NCI-H2029 (cell line): ENCODE measurements at places on chromosomes 4 and X.

- no peak for DNase-seq
Observed at GRCh38 chr4:1008840-1009541, 2.4 kb upstream of the FGFRL1 start.

GRCh38 chr4:173866322-173867026 lies 336.4 kb upstream of the HAND2 start:
- DNase-seq = no peak

- no peak for DNase-seq
Observed at GRCh38 chrX:25059273-25059672, 43.5 kb upstream of the ARX start.

DNA sequence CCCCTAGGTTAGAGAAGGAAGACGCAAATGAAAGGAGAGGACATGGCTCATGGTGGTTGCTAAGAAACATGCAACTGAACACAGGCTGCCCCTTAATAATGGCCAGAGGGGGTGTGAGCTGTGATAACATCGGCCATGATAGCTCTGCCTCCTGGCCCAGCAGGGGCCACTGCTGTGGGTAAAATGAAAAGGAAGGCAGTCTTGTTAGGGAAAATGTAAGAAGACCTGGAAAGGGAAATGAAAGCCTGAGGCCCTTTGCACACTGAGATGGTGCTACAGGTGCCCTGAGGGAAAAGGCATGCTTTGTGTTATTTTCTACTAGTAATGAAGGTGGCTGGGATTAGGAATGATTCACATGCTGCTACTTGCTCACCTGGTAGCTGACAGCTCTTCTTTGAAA lies 123.6 kb upstream of the MID1 start:
- no peak for DNase-seq

GRCh38 chr4:184310171-184310567 lies 92.5 kb upstream of the ENPP6 start:
- no peak for DNase-seq

DNA sequence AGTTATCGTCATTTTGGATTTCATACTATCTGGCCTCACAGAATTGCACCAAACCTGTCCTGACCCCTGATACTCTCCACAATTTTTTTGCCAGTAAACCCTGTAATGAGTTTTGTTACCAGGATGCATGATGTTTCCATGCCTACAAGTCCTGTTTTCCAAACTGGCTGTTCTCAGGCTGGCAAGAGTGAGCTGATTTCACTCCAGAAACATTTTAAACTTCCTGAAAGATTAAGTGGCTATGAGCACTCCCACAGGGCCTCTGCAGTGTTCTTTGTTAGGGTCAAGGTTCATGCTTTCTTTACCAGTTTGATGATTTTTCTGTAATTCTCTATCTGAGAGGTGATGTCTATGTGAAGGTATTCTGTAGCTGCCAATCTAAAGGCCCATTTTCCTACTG lies 31.7 kb upstream of the PDLIM3 start:
- DNase-seq = no peak

- DNase-seq = no peak
Observed at GRCh38 chrX:136714626-136715599, 65.8 kb downstream of the ARHGEF6 start.

DNA sequence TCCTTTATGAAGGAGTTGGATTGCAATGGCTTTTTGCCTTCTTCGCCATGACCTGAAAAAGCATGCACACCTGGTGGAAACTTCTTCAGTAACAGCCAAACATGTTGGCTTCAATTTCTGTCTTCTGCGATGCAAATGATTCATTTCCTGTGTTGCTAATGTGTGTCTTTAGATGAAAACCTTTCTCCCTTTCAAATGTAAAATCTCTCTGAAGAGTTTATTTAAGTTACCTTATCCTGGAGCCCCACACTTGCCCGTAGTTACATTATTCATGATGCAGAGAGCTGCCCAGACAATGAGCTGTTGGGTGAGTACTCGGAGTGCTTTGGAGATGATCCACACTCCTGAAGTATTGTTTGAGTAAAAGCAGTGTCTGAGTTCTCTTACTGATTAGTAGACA lies 1100.9 kb downstream of the RPA4 start:
- DNase-seq = no peak

DNA sequence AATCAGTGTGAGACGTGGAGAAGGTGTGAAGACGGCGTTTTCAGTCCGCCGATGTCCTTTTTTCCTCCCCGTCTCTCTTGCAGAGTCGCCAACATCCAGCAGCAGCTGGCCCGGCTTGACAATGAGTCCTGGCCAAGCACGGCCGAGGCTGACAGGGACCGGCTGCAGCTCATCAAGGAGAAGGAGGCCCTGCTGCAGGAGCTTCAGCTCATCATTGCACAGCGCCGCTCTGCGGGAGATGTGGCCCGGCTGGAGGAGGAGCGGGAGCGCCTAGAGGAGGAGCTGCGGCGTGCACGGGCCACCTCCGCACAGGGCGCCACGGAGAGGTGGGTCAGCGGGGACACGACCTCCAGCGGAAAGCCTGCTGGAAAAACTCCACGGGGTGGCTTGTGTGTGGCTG lies 47.1 kb upstream of the CLCN4 start:
- DNase-seq = no peak

- no peak for DNase-seq
Observed at GRCh38 chr4:129264008-129264657, 168.2 kb downstream of the C4orf33 start.

DNA sequence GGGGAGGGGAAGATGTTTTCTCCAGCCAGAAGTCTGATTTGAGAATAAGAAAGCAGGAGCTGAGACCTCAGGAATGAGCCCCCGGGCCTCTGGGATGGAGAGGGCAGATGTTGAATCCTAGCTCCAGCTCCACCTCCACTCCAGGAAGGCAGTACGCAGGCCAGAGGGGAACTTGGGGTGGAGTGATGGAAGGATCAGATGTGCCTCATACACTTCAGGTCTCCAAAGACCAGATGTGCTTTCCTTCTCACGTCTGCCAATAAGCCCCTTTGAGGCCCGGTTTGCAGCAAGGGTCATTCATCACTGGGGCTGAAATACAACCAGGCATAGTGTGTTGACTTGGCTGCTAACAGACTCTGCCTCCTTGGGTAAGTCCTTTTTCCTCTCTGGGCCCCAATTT lies 28.1 kb downstream of the STARD8 start:
- no peak for DNase-seq

- no peak for DNase-seq
Observed at GRCh38 chrX:136162827-136163570, 15.7 kb downstream of the FHL1 start.

DNA sequence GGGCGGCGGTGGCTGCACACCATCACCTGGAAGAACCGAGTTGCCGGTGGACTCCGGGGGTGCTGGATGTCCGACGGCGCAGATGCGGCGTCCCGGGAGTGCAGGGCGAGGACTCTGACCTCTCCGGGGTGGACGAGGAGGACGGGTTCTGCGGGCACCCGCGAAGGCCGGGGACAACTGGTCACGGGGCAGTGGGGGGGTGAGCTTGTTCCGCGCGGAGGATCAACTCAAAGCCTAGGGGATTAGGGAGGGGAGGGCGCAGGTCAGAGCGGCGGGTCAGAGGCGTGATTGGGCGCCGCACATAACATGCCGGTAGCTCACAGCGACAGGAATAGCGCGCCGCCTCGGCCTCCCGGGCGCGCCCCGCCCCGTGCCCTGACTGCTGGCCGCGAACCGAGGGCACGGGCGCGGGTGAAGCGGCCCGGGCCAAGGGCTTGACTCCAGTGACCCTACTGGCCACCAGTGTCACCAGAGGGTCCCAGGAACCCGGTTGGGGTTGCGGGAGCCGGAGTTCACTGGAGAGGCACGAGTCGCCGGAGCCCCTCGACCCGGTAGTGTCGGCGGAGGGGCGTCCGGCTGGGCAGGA lies at the start of gene KLHL34:
TSS of gene KLHL34 (minus strand) at position 179 of the 586 bp plus-strand sequence. CDS start 542 bp downstream, outside the sequence.
- DNase-seq = no peak

DNA sequence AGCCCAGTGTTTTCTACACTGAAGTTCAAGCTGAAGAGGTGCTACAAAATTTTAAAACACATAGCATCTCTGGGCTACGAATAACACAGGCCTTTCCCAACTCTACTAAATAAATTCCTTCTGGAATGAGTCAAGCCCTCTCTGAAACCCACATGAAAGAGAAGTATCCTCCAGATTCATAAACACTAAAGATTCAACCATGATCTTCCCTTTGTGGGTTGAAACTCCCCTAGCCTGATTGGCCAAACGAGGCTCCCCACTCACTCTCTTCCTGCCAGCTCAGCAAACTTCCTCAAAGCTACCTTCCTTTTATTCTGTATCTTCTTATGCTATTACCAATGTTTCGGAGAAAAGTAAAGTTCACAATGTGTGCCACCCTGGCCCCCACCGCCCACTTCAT lies 95.4 kb downstream of the NKX6-1 start:
- DNase-seq = no peak

- DNase-seq = no peak
Observed at GRCh38 chr4:121339307-121339706, 41.5 kb downstream of the QRFPR start.

- no peak for DNase-seq
Observed at GRCh38 chr4:142383800-142384470, 462.2 kb downstream of the INPP4B start.

DNA sequence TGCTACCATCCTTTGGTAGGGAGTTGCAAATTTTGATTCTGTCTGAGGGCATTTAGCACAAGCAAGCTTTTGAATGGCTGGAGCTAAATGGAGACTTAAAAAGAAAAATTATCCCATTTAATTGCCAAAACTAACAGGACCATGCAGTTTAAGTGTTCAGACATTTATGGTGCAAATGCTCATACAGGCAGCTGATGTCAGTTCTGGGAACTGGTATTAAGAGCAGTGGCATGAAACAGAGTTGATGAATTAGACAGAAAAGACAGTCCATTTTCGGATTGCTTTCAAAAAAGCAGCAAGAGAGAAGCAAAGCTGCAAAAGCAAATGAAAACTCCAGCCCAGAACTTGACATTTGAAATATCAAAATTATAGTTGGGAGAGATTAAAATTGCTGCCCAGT lies 1.3 kb downstream of the SCRG1 start:
- DNase-seq = no peak

GRCh38 chr4:6689506-6689960 lies 4.1 kb upstream of the S100P start:
- no peak for DNase-seq

DNA sequence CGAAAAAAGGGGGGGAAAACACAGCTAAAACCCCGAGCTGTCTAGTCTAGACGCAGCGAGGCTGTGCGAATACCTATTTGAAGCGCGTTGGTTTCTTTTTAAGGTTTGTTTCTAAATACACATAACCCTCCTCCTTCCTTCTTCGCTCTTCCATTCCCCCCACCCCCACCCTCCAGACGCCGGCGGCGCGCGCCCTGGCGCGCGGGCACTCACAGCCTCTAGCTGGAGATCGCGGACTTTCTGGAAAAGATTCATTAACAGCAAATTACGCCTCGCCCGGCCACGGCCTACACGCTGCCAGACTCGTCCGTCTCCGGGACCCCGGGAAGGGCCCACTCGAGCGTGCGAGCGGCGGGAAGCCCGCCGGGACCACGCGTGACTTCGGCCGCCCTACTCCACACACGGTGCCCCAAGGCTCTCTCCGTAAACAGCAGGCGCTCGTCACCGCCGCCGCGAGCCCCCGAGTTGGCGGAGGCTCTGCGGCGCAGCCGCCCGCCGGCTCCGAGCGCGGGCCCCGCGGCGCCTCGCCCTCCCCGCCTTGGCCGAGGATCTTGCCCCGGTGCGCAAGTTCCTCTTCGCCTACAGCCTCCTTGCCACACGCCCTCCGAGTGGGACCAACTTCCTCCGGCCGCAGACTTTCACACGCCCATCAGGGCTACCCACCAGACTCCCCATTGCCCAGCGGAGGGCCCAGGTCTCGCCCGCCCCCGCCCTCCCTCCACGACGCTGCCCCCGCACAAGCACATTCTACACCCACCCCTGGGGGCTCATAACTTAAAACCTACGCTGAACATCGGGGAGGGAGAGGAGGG lies 2.0 kb downstream of the BCOR start:
- no peak for DNase-seq

DNA sequence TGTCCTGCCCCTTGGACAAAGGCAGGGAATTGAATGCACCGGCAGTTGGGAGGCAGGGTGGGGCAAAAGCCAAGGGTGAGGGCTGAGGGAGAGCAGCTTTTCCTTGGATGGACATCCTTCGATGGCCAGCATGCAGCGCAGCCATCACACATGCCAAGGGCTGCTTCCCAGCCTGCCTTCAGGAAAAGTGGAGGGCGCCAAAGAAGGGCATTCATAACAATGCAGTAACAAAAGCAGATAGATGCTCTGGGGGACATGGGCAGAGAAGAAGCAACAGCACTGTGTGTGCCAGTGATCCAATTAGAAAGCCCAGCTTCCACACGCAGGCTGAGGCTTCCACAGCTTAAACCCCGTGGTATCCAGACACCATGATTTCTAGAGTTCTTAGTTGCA lies 71.5 kb downstream of the TSPAN5 start:
- DNase-seq = no peak

DNA sequence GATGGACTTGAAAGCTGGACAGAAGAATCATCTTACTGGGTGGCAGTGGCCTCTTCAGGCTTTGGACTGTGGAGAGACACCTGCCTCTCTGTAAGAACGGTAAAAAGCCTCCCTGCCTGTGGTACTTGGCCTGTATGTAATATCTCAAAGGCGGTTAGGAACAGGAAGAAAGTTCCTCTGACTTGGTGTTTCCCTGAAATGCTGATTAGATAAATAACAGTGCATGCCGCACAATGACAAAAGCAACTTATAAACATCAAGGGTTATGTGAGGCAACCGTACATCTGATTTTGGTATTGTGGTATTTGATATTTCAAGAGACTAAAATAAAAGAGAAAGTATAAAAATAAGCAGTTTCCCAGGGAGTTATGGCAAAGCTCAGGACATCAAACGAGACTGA lies 92.4 kb upstream of the SORBS2 start:
- DNase-seq = no peak

DNA sequence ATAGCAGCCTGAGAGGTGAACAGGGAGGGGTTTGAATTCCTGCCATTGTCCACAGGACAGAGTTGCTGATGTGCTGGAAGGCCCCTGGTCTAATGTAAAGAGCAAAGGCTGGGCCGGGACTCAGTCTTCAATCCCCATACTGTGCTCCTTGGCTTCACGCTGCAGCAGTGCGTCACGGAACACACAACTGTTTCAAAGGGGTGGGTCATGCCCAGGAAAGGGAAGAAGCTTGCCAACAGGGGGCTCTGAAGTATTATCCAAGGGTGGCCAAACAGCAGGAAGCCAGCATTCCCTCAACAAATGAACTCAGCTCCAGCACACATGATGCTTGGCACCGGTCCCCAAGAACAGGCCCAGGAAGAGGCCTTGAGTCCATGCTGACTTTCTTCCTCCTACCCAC lies 122.5 kb downstream of the NFKB1 start:
- no peak for DNase-seq

DNA sequence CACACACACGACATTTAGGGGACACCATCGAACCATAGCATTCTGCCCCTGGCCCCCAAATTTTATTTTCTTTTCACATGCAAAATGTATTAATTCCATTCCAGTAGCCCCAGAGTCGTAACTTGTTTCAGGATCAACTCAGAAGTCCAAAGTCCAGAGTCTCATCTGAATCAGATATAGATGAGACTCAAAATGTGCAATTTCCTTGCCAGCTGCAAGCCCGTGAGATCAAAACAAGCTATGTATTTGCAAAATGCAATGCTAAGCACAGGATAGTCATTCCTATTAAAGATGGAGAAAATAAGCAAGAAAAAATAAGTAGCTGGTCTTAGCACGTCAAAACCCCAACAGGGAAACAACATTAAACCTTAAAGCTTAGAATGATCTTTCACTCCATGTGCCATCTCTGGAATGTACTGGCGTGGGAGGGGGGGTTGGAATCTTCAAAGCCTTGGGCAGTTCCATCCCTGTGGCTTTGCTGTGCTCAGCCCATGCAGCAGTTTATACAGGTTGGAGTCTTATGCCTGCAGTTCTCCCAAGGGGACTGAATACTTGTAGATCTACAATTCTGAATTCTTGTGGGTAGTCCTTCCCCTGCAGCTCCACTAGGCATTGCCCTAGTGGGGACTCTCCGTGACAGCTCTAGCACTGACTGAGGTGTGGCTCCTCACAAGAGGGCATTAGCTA lies 47.7 kb upstream of the SYTL5 start:
- DNase-seq = no peak
